ENCODE measurements at places on chromosomes 4 and X.

DNA sequence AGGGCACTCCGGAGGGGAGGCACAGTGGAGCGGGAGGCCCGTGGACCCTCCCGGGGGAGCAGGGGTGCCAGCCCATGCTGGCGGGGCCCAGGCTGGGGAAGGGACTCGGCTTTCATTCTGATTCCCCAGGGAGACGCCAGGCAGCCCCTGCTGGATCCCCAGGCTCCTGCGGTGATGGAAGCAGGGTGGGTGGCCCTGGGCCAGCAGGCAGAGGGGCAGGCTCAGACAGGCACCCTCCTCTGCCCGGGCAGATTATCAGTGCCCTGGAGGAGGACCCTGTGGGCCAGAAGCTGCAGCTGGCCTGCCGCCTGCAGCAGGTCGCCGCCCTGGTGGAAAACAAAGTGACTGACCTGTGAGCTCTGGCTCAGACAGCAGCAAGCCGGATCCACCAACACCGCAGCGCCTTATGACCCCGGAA lies 2.1 kb upstream of the SRPK3 start:
- no peak for DNase-seq

- no peak for DNase-seq
Measured at GRCh38 chrX:23478056-23478455, 143.4 kb downstream of the PTCHD1 start.

- no peak for DNase-seq
Measured at GRCh38 chrX:124720532-124720931, 374.2 kb downstream of the SH2D1A start.

DNA sequence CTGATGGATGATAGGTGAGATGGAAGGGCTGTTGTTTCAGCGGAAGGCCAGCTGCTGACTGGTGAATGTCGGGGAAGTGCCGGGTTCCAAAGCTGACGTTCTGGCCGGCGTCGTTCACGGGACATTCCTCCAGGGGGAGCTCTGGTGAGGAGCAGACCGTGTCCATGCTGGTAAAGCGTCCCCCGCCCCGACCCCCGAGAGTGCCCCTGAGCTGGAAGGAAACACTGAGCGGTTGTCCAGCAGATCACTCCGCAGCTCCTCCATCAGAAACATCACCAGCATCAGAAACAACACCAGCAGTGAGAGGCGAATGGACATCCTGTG lies 18.6 kb upstream of the ADRA2C start:
- DNase-seq = no peak

- no peak for DNase-seq
Measured at GRCh38 chrX:55011294-55011693, 11.1 kb downstream of the APEX2 start.

DNA sequence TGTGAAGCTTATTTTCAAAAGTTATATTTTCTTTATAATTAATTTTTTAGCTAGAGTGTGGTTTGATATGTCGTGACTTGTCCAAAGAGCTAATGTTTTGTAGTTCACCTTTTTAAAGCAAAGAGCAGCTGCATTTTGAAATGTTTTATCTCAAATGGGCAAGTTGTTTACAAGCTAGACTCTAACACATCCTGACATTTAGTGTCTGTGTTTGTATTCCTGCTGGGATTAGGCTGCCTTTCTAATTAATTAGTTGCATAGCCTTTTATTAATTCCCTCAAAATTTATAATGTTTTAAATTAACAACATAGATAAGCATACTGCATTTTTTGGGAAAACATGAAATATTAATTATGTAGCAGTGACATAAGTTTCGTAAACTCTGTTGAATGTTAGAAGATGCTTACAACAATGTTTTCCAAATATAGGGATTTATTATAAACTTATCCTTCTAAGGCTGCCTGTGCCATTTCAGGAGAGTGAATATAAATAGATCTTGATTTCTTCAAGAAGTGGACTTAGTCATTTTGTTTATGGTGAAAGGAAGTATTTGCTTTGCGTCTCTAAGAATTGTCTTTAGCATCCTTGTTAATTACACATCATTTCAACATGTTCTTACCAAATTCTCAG lies 37.7 kb upstream of the NUDT6 start:
- DNase-seq = no peak

- no peak for DNase-seq
Measured at GRCh38 chrX:137051978-137052642, 18.3 kb upstream of the GPR101 start.

Measured in amniotic stem cell (primary cell).